ENCODE measurements at places on chromosomes 5 and 9.

DNA sequence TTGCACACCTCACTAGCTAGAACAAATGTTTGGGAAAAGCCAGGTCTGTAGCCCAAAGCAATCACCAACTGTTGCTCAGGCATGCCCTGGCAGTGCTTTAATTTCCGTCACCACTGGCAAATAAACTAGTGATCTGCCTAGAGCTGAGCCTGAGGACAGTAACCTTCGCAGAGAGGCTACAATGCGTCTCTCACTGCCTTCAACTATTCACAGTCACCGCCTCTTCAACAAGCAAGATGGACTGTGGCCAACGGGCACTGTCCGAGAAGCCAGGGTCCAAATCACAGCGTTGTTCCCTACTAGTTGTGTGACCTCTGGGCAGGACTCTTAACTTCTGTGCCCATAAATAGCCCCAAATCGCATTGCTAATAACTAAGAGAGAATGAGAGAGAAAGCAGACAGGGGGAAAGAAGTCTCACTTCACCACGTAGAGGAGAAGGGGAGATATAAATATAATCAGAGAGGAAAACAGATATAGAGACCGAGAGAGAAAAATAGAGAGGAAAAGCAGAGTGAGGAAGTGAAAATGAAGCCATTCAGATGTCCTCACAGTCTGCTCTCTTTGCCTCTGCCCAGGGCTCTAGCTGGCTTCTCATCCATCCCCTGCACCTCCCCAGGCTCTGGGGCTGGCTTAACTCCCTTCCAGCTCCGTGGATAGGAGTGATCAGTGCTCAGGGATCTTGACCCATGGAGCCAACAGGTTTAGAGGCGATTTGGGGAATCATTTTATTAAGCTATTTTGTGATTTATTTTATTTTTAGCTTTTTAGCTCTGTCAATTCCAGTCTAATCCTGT lies 157.9 kb downstream of the ZDHHC21 start:
- DNase-seq: no peak

- DNase-seq: no peak
Measured at GRCh38 chr9:74589576-74589975, 92.4 kb downstream of the RORB start.

DNA sequence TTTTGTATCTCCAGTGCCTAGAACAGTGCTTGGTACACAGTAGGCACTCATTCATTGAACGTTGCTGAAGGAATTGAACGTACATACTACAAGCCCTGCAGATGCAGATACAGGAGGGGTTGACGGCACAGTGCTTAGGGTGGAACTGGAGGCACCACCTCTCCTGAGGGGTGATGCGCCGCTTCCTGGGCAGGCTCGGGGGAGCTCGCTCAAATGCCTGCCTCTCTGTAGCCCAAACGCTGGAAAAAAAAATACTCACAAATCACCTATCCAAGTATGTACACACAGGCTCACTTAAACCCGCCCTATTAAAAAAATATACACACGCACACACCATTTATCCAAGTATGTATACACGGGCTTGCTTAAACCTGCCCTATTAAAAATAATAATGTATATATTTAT lies 536 bp upstream of the COMMD10 start:
- no peak for DNase-seq

DNA sequence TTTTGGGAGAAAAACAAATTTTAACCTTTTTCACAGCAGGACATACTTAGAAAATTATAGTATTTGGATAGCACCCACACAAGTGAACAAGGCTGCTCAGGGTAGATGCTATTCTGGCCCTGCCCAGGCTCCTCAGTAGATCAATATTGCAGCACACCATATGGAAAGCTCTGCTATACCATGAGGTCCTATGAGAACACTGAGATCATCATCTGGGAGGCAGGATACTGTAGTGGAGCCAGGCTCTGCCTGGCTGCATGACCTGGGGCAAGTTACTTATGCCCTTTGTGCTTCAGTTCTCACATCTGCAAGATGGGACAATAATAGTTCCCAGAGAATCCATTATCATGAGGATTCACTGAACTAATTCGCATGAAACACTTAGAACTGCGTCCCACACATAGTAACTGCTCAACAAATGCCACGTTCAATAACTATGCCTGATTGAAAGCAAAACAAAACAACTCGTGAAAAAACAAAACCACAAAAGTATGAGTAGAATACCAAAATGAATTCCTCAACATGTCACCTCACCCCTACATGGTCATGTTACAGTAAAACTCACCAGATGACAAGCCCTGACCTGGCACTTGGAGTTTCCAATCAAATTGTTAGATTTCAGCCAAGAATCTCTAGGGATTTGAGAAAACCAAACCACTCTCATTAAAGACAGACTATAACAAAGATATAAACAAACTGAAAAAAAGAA lies 31.9 kb downstream of the ARSB start:
- no peak for DNase-seq

DNA sequence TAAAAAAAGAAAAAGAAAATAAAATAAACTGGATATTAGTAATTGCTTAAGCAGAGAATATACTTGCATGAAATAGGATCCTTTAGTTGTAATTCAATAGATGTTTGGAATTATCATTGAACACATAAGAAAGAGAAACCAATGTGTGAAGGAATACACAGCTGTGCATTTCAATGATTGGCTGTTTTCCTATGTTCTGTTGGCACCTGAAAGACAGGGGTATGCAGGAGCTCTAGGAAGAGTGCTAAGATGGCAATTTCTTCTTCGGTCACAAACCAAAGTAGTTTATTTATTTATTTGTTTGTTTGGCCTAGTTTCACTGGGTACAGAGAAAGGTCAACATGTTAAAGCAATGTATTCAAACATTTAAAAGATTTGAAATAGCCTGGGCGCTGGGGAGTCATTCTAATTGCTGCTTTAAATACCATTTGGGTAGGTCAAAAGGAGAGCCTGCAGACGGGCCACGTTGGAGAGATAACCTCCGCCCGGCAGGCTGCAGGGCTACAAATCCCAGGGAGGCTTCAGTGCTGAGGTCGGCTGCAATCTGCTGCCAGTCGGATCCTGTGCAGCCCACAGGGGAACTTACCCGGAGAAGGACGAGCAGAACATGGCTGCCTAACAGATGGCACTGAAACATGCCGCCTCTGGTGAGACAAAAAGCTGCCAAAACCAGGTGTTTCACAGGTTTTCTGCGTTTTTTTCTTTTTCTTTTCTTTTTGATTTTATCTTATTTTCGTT lies 154.2 kb upstream of the TYRP1 start:
- no peak for DNase-seq

- DNase-seq: no peak
Measured at GRCh38 chr5:3322642-3323041, 273.0 kb upstream of the IRX1 start.

- peak; percentile 52 for DNase-seq
Measured at GRCh38 chr9:87324613-87325194, 173.0 kb upstream of the DAPK1 start.

DNA sequence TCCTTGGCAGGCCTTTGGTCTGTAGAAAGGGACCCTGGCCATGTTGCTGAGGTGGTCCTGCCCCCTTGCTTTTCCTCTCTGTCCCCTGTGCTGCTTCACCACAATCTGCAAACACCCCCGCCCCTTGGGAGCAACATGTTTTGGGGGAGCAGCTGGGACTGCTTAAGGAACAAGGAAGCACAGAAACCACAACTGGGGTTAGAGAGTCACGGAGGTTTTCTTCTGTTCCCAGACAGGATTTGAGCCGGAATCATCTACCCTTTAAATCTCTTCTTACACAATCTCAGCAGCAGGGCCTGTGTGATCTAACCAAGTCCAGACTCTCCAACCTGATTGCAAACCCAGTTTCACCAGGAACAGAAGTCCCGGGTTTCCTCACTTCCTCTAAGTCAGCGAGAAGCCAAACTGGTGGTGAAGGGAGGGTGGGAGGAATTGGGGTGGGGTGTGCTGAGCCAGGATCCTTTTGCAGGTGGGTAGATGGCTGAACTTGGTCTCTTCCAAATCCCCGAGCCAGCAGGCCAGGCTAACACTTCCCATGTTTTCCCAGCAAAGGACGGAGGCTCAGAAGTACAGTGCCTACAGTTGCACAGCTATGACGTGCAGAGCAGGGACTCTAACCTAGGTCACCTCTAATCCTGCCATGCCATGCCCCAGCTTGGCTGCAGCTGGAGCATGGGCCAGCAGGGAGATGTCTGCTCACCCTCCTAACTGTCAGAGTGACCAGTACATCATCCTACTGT lies 25.0 kb downstream of the SH3PXD2B start:
- no peak for DNase-seq

GRCh38 chr5:65209341-65209740 lies 272.4 kb downstream of the ADAMTS6 start:
- no peak for DNase-seq

DNA sequence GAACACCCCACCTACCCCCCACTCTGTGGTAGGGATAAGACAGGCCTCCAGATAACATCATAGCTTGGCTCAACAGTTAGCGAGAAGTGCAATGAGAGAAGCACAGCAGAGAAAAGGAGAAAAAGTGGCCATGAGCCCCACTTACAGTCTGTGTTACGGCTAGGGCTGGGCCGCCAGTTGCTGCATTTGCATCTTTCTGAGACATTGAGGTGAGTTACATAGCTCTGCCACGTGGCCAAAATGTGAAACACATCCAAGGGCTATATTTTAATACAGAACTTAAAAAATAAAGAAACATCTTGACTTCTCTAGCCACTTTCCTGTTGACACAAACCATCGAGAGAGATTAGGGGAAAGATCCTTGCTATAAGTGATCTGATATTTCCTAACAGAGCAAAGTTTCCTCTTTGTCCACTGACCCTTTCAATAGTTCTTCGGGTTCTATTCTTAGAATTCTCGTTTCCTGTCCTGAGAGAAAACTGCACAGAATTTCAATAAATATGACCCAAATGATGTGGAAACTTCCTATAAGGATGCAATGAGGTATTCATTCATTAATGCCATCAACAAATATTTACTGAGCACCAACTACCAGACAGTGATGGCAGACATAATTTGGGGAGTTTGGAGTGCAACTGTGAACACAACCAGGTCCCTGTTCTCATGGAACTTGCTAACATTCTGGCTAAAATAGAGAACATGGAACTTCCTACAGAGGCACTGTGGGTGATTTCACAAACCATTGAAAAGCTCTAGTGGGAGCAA lies 3.2 kb upstream of the TLE4 start:
- no peak for DNase-seq

GRCh38 chr5:149273950-149274349 lies 2.3 kb downstream of the AFAP1L1 start:
- DNase-seq: no peak

DNA sequence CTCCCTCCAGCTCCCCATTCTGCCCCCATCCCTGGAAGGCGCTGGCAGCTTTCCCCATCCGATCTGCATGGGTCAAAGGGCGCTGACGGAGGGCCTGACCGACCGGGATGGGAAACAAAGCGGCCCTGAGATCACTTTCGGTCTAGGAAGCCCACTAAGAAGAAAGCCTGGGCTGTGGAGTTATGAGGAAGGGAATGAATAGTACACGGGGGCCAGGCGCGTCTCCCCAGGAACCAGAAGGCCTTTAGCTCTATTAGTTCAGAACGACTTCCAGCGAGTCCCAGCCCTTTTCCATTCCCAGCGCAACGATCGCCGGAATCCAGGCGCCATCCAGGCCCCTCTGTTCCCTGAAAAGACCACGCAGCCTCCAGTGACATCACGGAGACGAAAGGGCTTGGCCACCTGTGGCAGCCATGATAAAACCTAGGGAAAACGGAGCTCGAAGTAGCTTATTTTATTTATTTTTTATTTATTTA lies 70.1 kb upstream of the CCDC180 start:
- DNase-seq: no peak

DNA sequence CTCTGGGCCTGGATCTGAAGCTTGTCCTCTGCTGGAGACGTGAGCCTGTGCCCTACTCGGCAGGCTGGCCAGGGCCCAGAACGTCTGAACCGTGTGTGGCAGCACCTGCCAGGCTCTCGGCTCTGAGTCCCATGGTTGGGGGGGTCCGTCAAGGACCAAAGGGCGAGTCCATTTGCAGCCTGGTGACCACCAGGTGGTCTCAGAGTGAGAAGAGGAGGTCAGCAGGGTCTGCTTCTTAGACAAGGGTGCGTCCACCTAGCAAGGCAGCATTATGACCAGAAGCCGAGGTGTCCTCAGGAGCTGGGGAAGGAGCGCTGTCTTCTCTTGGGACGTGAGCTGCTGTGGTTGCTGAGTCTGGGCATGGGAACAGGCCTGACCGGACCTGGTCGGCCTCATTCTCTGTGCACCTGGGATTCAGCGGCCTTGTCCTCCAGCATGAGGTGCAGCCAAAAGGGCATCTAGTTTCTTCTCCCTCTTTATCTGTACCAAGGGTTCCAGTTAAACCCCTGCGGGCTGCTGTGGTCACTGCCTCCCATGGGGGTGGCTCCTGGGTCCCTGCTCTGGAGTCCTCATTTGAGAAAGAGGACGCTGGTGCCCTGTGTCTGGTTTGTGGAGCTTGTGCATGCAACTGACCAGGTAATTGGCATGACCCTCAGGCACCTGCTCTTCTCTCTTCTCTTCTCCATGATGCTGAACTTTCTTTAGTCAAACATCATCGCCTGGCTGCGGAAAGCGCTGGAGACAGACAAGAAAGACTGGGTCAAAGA lies 14.4 kb downstream of the EXOC3 start:
- DNase-seq: no peak

DNA sequence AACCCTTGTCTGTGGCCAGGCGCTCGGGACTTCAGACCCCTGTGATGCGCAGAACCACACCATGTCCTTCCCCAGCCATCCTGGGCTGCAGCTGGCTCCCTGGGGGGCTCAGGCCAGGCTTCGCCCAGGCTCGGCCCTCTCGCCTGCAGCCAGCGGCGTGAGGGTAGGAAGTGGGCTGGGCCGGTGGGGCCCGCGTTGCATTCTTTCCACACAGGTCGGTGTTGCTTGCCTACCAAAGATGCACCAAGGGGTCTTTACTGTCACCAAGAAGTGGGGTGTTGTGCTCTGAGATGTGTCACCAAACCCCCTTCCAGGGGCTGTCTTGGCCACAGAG lies 48.3 kb upstream of the RNF130 start:
- DNase-seq: no peak

DNA sequence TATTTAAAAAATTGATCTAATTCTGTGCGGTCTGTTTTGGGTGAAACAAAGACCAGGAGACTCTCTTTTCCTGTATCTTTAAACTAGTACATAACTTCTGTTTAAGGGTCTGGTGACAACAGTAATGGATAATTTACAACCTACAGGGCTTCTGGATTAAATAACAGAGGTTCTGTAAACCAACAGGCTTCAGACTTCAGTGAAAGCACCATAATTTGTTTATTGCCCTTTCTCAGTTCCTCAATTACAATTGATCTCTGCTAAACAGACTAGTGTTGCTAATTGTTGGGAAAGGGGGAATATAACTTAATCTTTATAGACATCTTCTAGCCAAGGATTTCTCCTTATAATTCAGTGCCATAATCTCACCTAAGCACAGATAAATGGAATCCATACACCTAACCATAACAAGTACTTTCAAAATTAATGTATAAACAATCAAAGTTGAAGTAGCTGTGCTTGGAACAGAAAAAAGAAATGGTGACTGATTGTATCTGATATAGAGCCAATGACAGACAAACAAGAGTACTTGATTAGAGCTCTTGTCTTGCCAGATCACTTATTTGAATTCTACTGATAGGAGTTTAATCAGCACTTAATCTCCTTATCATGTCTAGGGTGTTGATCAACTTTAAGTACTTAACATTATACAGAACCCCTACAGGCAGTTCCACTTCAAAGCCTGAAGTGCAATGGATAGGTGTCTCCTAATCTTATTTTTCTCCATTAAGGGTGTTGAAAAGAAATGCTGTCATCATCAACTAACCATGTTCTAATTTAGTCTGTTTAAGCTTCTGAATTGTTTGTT lies 536.0 kb downstream of the NR2F1-AS1 start:
- DNase-seq: no peak

- DNase-seq: no peak
Measured at GRCh38 chr9:128026773-128027541, 40.2 kb downstream of the NAIF1 start.
